Esophagus squamous epithelium (tissue), 5 donors: ENCODE measurements at places on chromosomes 5 and 9.

- H3K4me3 ChIP-seq = no peak overlapping the region
- DNase-seq = no peak
- no peaks in the 10 kb centered on the region for H3K27me3 ChIP-seq
- H3K27ac ChIP-seq = no peak overlapping the region
- H3K4me1 ChIP-seq = peaks cover 6% of the 10 kb centered on the region
- peaks cover 4% of the 10 kb centered on the region for H3K36me3 ChIP-seq
Measured at GRCh38 chr5:143314099-143314498, 89.4 kb downstream of the NR3C1 start.

DNA sequence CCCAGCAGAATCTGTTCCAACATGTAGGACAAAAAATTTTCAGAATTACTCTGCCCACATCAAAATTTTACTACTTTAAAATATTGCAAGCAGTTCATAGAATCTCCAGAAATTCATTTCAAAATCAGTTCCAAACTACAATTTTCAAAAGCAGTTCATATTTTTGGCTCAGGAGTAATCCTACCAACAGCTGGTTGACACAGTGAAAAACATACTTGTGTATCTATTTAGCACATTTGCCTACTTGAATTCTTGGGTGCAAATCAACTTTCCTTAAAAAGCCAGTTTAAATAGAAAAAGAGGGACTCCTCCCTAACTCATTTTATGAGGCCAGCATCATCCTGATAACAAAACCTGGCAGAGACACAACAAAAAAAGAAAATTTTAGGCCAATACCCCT is 31.5 kb downstream of the SOX30 start:
- H3K36me3 ChIP-seq = no peaks in the 10 kb centered on the region
- no peaks in the 10 kb centered on the region for H3K4me1 ChIP-seq
- H3K27me3 ChIP-seq = no peaks in the 10 kb centered on the region
- H3K27ac ChIP-seq = no peak overlapping the region
- no peak for DNase-seq
- no peak overlapping the region for H3K4me3 ChIP-seq

DNA sequence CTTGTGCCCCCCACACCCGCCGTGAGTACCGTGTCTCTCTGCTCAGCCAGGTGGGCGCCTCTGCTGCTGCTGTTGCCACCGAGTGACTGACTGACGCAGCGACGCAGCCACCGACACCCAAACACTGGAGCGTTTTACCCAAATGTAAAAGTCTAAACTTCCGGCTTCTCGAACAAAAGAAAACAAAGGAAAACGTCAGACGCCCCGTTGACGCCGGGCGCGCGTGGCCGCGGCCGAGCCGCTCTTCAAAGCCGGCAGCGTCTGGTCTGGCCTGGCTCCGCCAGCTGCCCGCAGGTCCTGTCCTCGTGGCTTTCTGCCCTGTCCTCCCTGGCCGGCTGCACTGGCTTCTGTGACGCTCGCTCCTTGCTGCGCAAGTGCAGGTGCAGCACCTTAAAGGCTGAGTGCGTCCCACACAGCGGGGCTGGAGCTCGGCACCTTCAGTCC is 41.4 kb upstream of the CLPTM1L start:
- peaks cover 8% of the 10 kb centered on the region for H3K4me1 ChIP-seq
- H3K36me3 ChIP-seq = no peaks in the 10 kb centered on the region
- peak overlapping the region; percentile 21 for H3K27ac ChIP-seq
- peak overlapping the region; percentile 71 for H3K4me3 ChIP-seq

DNA sequence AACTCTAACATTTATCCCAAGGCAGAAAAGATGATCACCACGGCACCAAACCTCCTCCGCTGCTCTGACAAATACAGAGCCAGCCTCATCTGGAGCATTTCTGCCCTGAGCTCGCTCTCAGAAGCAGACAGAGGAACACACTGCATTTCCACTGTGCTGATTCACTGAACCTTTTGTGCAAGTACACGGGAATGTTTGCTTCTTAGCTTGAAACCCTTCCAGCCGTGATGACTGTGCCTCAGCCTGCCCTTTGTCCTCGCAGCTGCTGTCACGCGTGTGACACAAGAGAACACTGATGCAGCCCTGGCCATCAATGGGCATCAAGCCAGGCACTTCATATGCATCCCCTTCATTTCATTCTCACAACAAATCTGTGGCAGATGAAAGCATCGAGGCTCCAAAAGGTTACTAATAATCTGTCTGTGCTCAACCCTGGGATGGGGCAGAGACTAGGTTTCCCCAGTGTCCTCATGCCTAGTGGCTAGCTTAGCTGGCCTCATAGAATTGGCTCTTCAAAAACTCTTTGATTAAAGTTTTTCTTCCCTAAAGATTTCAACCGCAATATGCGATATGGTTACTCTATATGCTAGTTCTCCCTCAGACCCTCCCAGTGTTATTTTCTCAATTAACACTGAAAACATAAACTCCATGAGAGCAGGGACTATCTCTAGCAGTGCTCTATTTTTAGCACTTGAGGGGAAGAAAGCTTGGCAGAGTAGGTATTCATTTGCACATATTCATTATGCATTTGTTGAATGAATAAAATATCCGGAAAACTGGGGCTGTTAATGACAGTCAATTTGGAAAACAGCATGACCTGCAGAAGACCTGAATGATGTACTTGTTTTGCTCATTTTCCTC is 7.3 kb downstream of the CDC14B start:
- no peaks in the 10 kb centered on the region for H3K36me3 ChIP-seq
- H3K4me3 ChIP-seq = no peak overlapping the region
- no peaks in the 10 kb centered on the region for H3K27me3 ChIP-seq
- peak overlapping the region; percentile 72 for H3K27ac ChIP-seq

DNA sequence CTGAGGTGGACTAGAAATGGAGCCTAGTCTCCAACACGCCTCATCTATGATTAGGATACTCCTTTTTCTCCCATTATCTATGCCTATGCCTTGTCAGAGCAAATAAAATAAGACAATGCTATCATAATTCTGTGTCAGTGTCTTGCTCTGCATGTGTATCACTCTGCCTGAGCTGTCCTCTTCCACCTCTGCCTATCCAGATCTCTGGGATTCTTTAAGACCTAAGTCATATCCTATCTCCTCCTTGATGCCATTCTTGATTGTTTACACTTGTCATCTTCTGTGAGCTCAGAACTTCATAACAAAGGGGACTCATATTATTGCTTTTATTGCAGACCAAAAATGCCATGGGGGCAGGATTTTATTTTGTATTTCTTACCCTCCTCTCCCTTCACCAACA is 351.2 kb upstream of the C9orf72 start:
- H3K27me3 ChIP-seq = no peaks in the 10 kb centered on the region
- DNase-seq = no peak
- no peaks in the 10 kb centered on the region for H3K4me1 ChIP-seq
- no peak overlapping the region for H3K4me3 ChIP-seq
- no peaks in the 10 kb centered on the region for H3K36me3 ChIP-seq

DNA sequence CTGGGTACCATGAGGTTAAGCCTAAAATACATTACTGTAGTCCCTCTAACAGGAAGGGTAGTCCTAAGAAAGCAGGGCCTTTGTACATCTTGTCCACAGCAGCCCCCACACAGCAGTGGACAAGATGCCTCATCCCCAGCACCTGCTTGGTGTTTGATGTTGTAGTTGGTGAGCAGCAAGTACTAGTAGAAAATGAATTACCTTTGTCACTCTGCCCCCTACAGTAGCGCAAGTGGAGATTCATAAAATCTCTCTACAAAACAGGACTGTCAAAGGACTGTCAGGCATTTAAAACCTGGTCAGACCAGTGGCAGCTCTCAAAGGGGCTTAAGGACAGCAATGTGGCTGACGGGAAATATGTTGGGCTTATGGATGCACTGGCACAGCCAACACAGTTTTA is 122.5 kb downstream of the TMEM174 start:
- peaks cover 25% of the 10 kb centered on the region for H3K4me1 ChIP-seq
- H3K27ac ChIP-seq = no peak overlapping the region
- H3K36me3 ChIP-seq = no peaks in the 10 kb centered on the region
- no peak overlapping the region for H3K4me3 ChIP-seq
- no peak for DNase-seq

- DNase-seq = no peak
- H3K4me3 ChIP-seq = no peak overlapping the region
- no peaks in the 10 kb centered on the region for H3K4me1 ChIP-seq
- H3K36me3 ChIP-seq = no peaks in the 10 kb centered on the region
- no peaks in the 10 kb centered on the region for H3K27me3 ChIP-seq
- no peak overlapping the region for H3K27ac ChIP-seq
Measured at GRCh38 chr5:149072376-149072775, 9.5 kb upstream of the SH3TC2 start.

DNA sequence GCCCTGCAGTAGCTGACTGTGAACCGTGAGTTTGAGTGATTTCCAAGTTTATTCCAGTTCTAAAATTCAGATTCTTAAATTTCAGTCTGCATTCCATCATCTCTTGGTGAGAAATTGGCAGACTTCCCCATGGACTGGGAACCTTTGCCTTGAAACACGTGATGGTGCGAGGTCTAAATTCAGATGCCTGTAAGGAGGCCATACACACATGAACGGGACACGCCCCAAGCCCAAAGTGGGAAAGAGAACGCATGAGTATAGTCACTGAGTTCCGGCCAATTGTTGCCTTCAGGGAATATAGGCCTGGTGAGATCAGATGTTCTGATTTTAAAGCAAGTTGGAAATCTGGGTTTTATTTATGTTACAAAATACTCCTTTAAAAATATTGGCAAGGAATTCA is 1084.4 kb upstream of the WWC1 start:
- no peak overlapping the region for H3K4me3 ChIP-seq
- no peaks in the 10 kb centered on the region for H3K27me3 ChIP-seq
- H3K4me1 ChIP-seq = no peaks in the 10 kb centered on the region
- DNase-seq = no peak
- H3K36me3 ChIP-seq = no peaks in the 10 kb centered on the region

GRCh38 chr5:17217493-17218352 is at the start of gene BASP1:
Gene BASP1 (plus strand): TSS chr5:17217631. CDS start chr5:17275217, 57,586 bp downstream.
- H3K27me3 ChIP-seq = peaks cover 4% of the 10 kb centered on the region
- H3K36me3 ChIP-seq = no peaks in the 10 kb centered on the region
- peak within 1 kb of the TSS; percentile 42 for H3K4me3 ChIP-seq
- H3K4me1 ChIP-seq = peaks cover 8% of the 10 kb centered on the region

GRCh38 chr5:1101961-1102713 is 9.7 kb downstream of the SLC12A7 start:
- no peak for DNase-seq
- H3K36me3 ChIP-seq = no peaks in the 10 kb centered on the region
- peak overlapping the region; percentile 39 for H3K27ac ChIP-seq
- H3K4me3 ChIP-seq = no peak overlapping the region
- no peaks in the 10 kb centered on the region for H3K27me3 ChIP-seq

- no peak overlapping the region for H3K27ac ChIP-seq
- H3K27me3 ChIP-seq = no peaks in the 10 kb centered on the region
- no peak overlapping the region for H3K4me3 ChIP-seq
- DNase-seq = no peak
- H3K36me3 ChIP-seq = no peaks in the 10 kb centered on the region
Measured at GRCh38 chr5:41246376-41246775, 33.0 kb upstream of the C6 start.

- H3K27ac ChIP-seq = no peak overlapping the region
- H3K36me3 ChIP-seq = no peaks in the 10 kb centered on the region
- H3K4me1 ChIP-seq = no peaks in the 10 kb centered on the region
- DNase-seq = no peak
Measured at GRCh38 chr9:106417685-106418084, 445.3 kb upstream of the ZNF462 start.

DNA sequence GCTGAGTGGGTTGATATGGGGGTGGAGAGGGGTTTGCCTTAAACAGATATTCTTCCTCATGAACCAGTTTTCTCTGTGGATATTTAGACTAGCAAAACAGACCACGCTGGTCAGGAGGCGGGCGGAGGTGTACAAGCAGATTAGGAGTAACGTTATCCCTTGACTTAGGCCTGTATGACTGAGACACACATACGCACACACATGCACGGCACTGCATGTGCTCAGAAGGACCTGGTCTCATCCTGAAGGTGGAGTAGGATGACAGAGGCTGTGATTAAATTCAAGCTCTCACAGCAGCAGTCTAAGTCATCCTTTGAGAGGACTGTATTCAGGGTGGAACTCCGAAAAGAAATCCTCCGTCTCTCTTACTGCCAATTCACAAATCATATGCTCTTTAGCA is 209.7 kb downstream of the DIRAS2 start:
- H3K4me1 ChIP-seq = peaks cover 14% of the 10 kb centered on the region
- no peak for DNase-seq
- no peaks in the 10 kb centered on the region for H3K36me3 ChIP-seq
- peak overlapping the region; percentile 49 for H3K27ac ChIP-seq
- peaks cover 3% of the 10 kb centered on the region for H3K27me3 ChIP-seq
